ENCODE measurements at places on chromosomes 2 and 18. TPM values are rescaled to one million over a fixed set of nuclear protein-coding genes. Genes with fewer than 3 reads are reported as not detected.

The HOXD13 gene
- total RNA-seq, result 0.09 TPM

The GRHL1 gene
- total RNA-seq, result 3.3 TPM

The SFXN5 gene
- total RNA-seq, result 30.7 TPM

The STARD6 gene
- not detected for total RNA-seq

The C18orf54 gene
- total RNA-seq, result 17.8 TPM

DNA sequence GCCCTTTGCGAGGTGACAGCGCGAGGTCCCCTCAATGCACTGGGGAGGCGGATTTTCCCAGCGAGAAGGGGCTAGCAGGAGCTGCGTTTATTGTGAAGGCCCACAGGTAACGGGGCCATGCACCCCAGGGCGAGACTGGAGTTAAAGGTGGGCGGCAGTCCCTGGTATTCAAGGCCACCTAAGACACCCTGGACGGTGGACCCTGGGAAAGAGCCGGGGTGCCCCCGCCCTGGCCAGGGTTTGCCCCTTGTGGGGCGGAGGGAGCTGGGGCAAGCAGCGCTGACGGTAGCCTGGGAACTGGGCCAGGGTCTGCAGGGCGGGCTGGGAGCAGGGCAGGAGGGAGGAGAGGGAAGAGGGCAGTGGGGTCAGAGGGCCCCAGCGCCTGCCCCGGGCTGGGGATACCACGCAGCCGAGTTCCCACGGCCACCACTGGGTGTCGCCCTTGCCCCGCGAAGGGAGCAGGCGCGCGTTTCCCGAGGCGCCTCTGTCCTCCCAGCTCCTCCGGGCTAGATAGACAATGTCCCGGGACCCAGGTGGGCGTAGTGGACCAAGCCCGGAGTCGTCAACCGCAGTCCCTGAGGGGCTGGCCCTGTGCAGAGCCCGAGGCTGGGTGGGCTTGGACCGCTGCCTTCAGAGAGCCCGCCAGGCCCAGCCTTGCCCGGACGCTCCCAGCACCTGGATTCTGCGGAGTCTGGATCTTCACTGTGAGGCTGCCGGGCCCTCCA, 80.2 kb downstream of the SMAD4 start:
- H3K27ac ChIP-seq, result no peak overlapping the region
- H3K27me3 ChIP-seq, result no peaks in the 10 kb centered on the region
- peak; percentile 94 for DNase-seq
- H3K4me1 ChIP-seq, result peaks cover 2% of the 10 kb centered on the region
- no peak overlapping the region for H3K4me3 ChIP-seq

GRCh38 chr2:196448407-196449079, 191.0 kb upstream of the CCDC150 start:
- no peaks in the 10 kb centered on the region for H3K36me3 ChIP-seq
- DNase-seq, result no peak
- H3K27me3 ChIP-seq, result no peaks in the 10 kb centered on the region
- H3K4me3 ChIP-seq, result no peak overlapping the region
- peaks cover 6% of the 10 kb centered on the region for H3K4me1 ChIP-seq

GRCh38 chr2:224851811-224852210, 135.6 kb upstream of the CCDC195 start:
- DNase-seq, result no peak
- H3K4me3 ChIP-seq, result no peak overlapping the region
- no peak overlapping the region for H3K27ac ChIP-seq
- no peaks in the 10 kb centered on the region for H3K4me1 ChIP-seq
- no peaks in the 10 kb centered on the region for H3K27me3 ChIP-seq

DNA sequence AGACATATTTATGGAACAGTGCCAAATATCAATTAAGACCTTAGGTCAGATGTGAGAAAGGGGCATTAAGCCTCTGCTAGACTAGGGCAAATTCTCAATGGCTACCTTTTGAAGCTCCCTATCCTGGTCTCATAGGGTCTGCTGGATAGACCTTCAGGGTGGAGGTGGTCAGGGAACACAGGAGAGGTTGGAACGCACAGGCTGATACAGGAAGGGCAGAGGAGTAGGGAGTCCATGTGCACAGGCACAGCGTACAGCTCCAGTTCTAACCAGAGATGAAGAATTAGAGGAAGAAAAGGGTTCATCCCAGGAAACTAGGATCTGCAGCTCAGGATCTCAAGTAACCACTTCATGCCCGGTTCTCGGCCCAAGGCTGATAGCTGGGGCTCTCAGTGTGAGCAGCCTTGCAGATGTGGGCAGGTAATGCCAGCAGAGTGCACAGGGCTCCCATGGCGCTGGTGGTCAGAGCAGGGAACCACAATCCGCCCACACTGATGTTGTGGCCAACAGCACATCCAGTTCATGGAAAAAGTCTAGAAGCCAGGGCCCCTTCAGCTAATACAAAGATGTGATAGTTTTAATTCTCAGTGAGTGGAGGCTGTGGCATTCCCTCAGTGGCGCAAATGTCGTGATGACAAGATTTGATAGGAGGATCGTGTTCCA, 3.4 kb upstream of the EVA1A start:
- no peaks in the 10 kb centered on the region for H3K4me1 ChIP-seq
- H3K27me3 ChIP-seq, result peaks cover 55% of the 10 kb centered on the region
- no peaks in the 10 kb centered on the region for H3K36me3 ChIP-seq
- no peak for DNase-seq

DNA sequence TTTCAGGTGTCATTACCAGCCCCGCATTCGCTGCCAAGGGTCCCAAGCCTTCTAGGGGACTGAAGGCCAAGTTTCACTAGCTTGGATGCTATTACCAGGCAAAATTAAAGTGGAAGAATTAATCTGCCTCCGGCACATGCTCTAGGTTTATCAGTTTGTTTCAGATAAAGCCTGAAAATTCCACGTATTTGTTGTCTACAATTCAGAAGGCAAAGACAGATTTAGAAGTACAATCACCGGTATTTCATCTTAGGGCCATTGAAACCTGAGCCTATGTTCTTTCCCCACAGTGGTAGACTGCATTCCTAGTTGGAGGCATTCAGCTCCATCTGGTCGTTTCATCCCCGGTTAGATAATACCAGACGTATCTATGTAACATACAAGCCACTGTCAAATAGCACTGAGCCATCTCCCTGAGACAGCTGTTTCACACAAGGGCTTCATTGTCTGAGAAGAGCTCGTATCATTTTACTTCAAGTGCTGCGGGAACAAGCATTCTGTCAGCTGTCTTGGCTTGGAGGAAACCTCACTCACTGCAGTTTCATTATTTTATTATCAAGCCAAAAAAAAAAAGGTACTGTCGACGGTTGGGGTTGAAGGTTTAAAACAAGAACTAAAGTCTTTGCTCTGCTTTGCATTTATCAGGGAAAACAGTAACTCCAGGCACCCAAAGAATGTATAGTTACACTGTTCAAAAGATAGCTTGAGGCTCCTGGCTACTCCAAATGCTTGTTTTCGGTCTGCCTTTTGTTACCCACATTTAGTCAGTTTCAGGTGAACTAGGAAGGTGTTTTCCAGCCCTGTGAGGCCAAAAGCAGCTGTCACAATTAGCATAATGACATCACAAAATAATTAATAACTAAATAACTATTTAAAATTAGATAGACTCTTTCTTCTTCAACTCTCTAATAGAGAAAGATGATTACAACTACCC, 76.7 kb downstream of the TGIF1 start:
- peaks cover 6% of the 10 kb centered on the region for H3K4me1 ChIP-seq
- H3K36me3 ChIP-seq, result peaks cover 7% of the 10 kb centered on the region
- peak overlapping the region; percentile 90 for H3K27ac ChIP-seq
- H3K4me3 ChIP-seq, result no peak overlapping the region

- no peaks in the 10 kb centered on the region for H3K27me3 ChIP-seq
- H3K27ac ChIP-seq, result no peak overlapping the region
- no peak overlapping the region for H3K4me3 ChIP-seq
Measured at GRCh38 chr2:110865188-110865587, 132.8 kb downstream of the ACOXL start.

GRCh38 chr18:48417985-48418384, 8.8 kb upstream of the ZBTB7C start:
- no peak overlapping the region for H3K4me3 ChIP-seq
- no peaks in the 10 kb centered on the region for H3K36me3 ChIP-seq
- no peaks in the 10 kb centered on the region for H3K4me1 ChIP-seq

- no peaks in the 10 kb centered on the region for H3K4me1 ChIP-seq
- no peak for DNase-seq
- H3K36me3 ChIP-seq, result no peaks in the 10 kb centered on the region
- no peak overlapping the region for H3K27ac ChIP-seq
- no peak overlapping the region for H3K4me3 ChIP-seq
Measured at GRCh38 chr18:9884532-9885140, 1.1 kb upstream of the TXNDC2 start.

DNA sequence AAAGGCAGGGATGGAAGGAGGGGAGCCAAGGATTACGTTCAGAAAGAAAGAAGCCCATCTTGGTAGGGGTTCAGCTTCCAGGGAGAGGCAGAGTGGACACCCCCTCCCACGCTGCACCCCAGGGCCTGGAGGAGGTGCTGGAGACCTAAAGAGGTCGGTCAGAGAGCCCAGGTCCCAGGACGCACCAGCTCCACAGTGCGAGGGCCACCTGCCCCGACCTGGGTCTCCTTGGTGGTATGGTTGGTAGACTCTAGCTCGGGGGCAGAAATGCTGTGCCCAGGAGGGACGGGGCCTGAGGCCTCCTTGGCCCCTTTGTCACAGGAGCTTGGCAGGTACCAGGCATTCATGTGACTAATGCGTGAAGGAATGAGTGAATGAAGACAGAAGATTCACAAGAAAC, 87.1 kb upstream of the RAB6C start:
- H3K27ac ChIP-seq, result no peak overlapping the region
- peaks cover 6% of the 10 kb centered on the region for H3K27me3 ChIP-seq
- H3K4me3 ChIP-seq, result no peak overlapping the region
- peak; percentile 33 for DNase-seq
- H3K36me3 ChIP-seq, result no peaks in the 10 kb centered on the region

- H3K27ac ChIP-seq, result no peak overlapping the region
- H3K4me3 ChIP-seq, result peak overlapping the region; percentile 1
- no peaks in the 10 kb centered on the region for H3K4me1 ChIP-seq
- no peak for DNase-seq
- H3K27me3 ChIP-seq, result no peaks in the 10 kb centered on the region
- no peaks in the 10 kb centered on the region for H3K36me3 ChIP-seq
Measured at GRCh38 chr2:119849838-119850565, 90.3 kb downstream of the PTPN4 start.

GRCh38 chr2:23425885-23426262, 40.9 kb downstream of the KLHL29 start:
- no peaks in the 10 kb centered on the region for H3K27me3 ChIP-seq
- DNase-seq, result peak; percentile 40
- H3K36me3 ChIP-seq, result no peaks in the 10 kb centered on the region
- H3K4me3 ChIP-seq, result no peak overlapping the region
- no peaks in the 10 kb centered on the region for H3K4me1 ChIP-seq
- H3K27ac ChIP-seq, result no peak overlapping the region

DNA sequence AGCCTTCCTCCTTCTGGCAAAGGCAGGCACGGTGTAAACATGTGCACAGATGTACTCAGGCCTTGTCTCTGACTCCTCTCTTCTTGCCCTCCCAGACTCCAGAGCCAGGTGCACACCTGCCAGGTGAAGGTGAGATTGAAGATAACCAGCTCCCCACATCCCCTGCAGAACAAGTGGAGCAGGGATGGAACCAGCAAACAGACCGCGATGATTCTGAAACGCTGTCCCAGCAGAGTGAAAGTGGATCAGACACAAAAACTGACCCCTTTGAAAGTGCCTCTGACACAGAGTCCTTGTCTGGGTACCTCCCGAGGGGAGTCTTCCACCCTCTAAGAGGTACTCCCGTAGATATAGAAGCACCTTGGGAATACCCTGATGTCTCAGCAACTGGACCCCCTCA, 77.2 kb downstream of the ARHGEF4 start:
- DNase-seq, result no peak
- H3K36me3 ChIP-seq, result no peaks in the 10 kb centered on the region
- H3K4me3 ChIP-seq, result no peak overlapping the region
- no peaks in the 10 kb centered on the region for H3K27me3 ChIP-seq
- no peak overlapping the region for H3K27ac ChIP-seq

- no peaks in the 10 kb centered on the region for H3K27me3 ChIP-seq
- H3K4me1 ChIP-seq, result no peaks in the 10 kb centered on the region
- DNase-seq, result no peak
- H3K4me3 ChIP-seq, result no peak overlapping the region
- H3K36me3 ChIP-seq, result no peaks in the 10 kb centered on the region
- H3K27ac ChIP-seq, result no peak overlapping the region
Measured at GRCh38 chr18:62045316-62045715, 141.5 kb downstream of the PIGN start.

DNA sequence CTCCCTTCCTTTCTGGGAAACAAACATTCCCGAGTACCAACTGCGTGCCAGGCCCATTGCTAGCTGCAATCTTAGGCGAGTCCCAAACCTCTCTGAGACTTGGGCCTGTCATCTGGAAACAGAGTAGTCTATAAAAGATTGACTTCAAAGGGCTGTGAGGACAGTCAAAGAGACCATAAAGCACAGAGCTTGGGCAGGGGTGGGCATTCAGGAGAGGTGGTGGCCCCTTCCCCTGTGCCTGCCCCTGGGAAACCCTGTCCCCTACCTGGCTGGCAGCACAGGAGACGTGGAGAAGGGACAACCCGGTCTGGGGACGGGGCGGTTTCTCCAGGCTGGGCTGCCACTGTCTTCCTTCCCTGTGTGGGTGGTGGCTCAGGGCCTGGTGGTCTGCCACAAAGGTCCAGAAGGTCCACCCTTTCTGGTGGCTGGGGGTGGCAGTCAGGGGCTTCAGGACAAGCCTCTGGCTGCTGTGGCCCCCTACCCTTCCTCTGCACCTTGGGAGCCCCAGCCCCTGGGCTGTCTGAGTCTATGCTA, 33.9 kb upstream of the FOSL2 start:
- H3K27me3 ChIP-seq, result no peaks in the 10 kb centered on the region
- H3K36me3 ChIP-seq, result no peaks in the 10 kb centered on the region
- no peaks in the 10 kb centered on the region for H3K4me1 ChIP-seq

GRCh38 chr2:17069564-17069963, 403.9 kb upstream of the CYRIA start:
- no peak overlapping the region for H3K27ac ChIP-seq
- H3K4me3 ChIP-seq, result no peak overlapping the region
- no peaks in the 10 kb centered on the region for H3K4me1 ChIP-seq
- DNase-seq, result no peak

DNA sequence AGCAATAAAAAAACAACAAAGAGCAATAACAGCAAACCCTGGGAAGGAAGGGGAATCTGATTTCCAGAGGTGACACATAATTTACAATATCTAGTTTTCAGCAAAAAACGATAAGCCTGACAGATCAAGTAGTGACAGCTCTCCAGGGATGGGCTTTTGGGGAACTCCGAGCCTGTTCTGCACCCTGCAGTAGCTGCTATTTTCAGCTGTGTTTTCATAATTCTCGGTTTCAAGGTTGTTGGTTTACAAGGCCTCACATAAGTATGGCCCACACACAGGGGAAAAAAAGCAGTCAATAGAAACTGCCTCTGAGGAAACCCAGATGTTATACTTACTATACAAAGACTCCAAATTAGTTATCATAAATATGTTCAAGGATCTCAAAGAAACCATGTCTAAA, 67.7 kb upstream of the CTLA4 start:
- H3K27ac ChIP-seq, result no peak overlapping the region
- no peaks in the 10 kb centered on the region for H3K36me3 ChIP-seq
- H3K4me3 ChIP-seq, result no peak overlapping the region
- H3K27me3 ChIP-seq, result no peaks in the 10 kb centered on the region
- DNase-seq, result no peak

GRCh38 chr18:49733321-49733720, 80.0 kb downstream of the ACAA2 start:
- H3K36me3 ChIP-seq, result no peaks in the 10 kb centered on the region
- no peaks in the 10 kb centered on the region for H3K27me3 ChIP-seq
- no peak for DNase-seq
- H3K4me1 ChIP-seq, result no peaks in the 10 kb centered on the region
- H3K27ac ChIP-seq, result no peak overlapping the region

Data from endodermal cell (in vitro differentiated cells).